HFFc6 (cell line): ENCODE measurements at places on chromosomes 6 and 20. TPM values are rescaled to one million over a fixed set of nuclear protein-coding genes. Genes with fewer than 3 reads are reported as not detected.
A peak's percentile ranks its signal among the peaks of the same experiment; 100 is the strongest.

- DNase-seq, result no peak
These were observed 5.5 kb downstream of the CD40 start for GRCh38 chr20:46123482-46124245.

DNA sequence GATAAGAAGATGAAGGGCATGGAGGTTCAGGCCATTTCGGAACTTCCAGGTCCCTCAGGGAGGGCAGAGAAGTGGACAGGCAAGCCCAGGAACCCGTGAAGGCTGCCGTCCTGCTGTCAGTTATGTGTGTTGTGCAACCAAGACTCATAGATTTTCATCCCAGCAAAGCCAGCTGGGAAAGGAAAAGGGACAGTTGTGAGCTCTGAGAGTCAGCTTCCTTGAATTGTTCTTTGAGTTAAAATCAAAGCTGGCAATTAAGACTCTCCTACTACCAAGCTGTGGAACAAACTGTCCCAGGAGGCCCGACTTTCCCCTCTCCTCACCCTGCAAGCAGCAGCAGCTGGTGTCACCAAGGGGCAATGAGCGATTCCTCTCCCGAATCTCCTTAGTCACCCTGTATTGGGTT is 46.3 kb upstream of the IYD start:
- DNase-seq, result no peak

DNA sequence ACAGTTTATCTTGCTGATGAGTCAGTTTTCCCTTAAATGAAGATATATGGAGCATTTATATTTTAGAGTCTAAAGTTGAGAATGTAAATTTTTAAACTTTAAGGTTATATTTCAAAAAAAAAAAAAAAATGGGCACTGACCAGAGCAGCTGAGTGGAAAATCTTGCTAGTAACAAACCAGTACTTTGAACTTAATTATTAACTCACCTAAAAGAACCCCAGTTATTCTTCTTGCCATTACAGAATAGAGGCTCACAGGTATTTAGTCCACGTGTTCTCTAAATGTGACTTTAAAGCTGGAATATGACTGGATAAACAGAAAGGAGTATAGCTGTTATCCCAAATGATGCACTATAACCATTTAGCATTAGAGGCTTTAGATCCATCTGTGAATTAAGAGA is 178.4 kb downstream of the COL9A1 start:
- DNase-seq, result no peak

DNA sequence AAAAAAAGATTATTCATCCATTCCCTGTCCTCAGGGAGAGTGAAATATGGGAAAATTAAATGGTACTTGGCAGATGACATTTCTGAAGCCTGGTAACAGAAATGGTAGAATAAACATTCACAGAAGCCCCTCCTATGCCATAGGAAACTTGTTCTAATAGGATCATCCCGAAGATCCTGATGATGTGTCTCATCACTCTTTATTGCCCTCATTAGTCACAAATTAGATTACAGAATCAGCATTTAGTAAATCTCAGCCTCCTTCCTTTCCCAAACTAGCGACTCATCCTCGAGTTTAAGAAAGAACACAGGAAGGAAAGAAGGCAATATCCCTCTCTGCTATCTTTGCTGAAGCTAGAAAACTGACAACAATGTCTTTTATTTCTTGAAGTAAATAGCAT is 154.4 kb downstream of the TMEM200A start:
- DNase-seq, result peak; percentile 25

GRCh38 chr20:52130406-52130805 is 61.2 kb downstream of the ZFP64 start:
- DNase-seq, result no peak

DNA sequence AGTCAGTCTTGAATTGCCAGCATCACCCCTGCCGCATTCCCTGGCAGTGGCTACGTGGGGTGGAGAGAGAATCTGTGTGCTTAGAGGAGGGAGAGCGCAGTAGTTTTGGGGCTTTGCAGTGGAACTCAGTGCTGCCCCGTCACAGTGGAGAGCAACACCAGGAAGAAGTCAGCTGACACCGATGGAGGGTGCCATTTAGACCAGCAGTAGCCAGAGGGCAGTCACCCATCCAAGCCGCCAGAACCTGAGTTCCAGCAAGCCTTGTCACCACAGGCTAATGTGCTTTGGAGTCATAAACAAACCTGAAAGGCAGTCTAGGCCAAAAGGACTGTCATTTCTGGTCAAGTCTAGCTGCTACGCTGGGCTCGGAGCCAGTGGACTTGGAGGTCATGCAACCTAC is 22.0 kb upstream of the PERP start:
- DNase-seq, result no peak

DNA sequence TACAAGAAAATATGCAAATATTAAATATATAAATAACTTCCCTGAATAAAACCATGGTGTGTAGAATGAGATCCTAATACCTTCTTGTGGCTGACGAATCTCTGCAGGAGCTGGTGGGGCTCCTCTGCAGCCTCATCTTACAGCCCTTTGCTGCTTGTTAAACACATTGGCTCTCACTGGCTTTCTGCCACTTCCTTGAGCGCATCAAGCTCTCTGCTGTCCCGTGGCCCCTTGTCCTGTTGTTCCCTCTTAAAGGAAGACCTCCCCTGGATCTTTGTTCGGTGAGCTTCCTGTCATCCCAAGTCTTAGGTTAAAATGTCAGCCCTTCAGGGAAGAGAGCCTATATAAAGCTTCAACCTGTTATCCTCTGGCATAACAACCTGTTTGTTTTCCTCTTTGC is 519.6 kb downstream of the DOK5 start:
- no peak for DNase-seq

- peak; percentile 58 for DNase-seq
These were observed 109.4 kb upstream of the EMILIN3 start for GRCh38 chr20:41476013-41476441.

- no peak for DNase-seq
These were observed 255.6 kb downstream of the MAFB start for GRCh38 chr20:40433341-40433861.

GRCh38 chr6:134680021-134680420 is 269.9 kb downstream of the ALDH8A1 start:
- DNase-seq, result no peak

- DNase-seq, result peak; percentile 47
These were observed 18.2 kb upstream of the OCSTAMP start for GRCh38 chr20:46568570-46569129.

GRCh38 chr6:153058291-153058690 is 55.8 kb upstream of the MTRF1L start:
- peak; percentile 40 for DNase-seq

DNA sequence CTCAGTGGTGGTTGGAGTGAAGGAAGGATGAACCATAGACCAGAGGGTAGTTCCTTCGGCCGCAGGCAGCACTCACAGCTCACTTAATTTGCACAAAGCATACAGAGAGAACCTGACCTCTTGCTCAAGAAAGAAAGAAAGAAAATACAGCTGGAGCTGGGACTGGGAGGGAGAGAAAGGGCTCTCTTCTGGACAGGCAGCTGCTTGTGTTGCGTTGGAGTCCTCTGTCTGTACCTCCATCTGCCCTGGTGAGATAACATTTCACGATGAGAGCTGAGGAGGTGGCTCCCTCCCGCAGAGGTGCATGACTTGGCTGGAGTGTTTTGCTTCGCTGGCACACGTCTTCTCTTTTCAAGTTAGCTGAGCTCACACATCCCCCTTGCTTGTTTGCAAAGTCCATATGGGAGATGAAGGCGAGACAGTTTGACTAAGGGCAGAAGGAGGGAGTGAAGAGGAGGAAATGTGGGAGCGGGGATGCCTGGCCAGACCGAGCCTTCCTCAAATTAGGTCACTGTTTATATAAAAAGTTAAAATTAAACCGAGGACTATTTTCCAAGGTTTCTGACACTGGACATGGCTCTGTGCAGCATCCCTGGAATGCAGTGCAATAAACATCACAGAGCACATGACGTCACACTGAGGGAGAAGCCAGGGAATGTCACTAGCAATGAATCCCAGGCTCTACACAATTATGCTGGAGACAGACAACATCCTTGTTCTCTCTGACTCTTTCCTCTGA is 359.4 kb downstream of the CD83 start:
- peak; percentile 72 for DNase-seq

GRCh38 chr20:32501709-32502108 is 83.4 kb downstream of the NOL4L start:
- peak; percentile 38 for DNase-seq

DNA sequence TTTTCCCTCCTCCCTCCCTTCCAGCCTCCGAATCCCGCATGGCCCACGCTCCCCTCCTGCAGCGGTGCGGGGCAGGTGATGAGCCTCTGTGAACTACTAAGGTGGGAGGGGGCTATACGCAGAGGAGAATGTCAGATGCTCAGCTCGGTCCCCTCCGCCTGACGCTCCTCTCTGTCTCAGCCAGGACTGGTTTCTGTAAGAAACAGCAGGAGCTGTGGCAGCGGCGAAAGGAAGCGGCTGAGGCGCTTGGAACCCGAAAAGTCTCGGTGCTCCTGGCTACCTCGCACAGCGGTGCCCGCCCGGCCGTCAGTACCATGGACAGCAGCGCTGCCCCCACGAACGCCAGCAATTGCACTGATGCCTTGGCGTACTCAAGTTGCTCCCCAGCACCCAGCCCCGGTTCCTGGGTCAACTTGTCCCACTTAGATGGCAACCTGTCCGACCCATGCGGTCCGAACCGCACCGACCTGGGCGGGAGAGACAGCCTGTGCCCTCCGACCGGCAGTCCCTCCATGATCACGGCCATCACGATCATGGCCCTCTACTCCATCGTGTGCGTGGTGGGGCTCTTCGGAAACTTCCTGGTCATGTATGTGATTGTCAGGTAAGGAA is at the start of gene OPRM1:
Gene OPRM1, plus strand, starts transcription at position 10 of the 612 bp plus-strand sequence. Its CDS starts 305 bp downstream, at position 315.
- DNase-seq, result no peak

DNA sequence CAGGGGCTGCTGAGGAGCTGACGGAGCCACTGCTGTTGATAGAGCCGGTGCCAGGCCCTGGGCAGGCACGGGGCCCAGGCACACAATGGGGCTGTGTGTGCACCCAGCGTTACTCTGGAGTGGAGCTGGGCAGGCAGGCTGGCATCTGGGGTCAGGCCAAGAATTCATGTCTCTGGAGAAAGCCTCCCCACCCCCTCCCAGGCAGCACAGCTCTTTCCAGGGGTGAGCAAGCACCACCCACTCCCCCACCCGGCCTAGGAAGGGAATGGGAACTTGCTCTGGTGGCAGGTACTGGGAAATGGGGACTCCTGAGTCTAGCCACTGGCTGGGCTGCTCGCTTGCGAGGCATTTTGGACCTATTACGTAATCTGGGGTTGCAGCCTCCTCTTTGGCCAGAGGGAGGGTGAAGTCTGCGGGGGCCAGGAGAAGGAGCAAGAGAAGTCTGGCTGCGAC is 22.7 kb downstream of the TFEB start:
- peak; percentile 32 for DNase-seq

DNA sequence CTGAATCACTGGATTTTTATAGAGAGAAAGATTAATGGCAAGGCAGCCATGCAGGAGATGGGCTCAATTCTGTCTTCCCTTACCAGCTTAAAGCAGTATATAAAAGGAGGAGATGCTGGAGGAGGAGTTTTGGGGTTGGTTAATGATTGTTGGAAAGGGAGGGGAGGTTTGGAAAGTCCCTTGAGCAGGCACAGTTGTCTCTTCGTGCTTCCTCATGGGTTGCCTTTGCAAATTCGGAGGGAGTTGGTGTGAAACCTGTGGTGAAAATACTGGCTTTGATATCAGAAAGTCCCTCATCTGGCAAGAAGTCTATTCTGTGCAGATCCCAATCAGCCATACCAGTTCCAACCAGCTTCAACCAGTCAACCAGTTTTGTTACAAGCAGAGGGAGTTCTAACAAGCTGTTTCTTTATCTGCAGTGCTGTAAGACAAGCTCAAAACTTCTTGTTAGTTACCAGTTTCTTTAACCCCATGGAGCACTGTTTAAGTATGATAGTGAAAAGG is 107.0 kb downstream of the HIVEP1 start:
- DNase-seq, result no peak

- DNase-seq, result peak; percentile 99
These were observed 13.7 kb upstream of the FAM83C start for GRCh38 chr20:35305682-35306556.

DNA sequence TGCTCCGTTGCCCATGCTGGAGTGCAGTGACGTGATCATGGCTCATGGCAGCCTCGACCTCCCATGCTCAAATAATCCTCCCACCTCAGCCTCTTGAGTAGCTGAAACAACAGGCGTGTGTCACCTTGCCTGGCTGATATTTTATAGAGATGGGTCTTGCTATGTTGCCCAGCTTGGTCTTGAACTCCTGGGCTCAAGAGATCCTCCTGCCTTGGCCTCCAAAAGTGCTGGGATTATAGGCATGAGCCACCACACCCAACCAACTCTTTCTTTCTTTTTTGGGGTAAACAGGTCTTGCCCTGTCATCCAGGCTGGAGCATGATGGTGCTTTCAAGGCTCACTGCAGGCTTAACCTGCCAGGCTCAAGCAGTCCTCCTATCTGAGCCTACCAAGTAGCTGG is 266.4 kb downstream of the CDKAL1 start:
- no peak for DNase-seq

DNA sequence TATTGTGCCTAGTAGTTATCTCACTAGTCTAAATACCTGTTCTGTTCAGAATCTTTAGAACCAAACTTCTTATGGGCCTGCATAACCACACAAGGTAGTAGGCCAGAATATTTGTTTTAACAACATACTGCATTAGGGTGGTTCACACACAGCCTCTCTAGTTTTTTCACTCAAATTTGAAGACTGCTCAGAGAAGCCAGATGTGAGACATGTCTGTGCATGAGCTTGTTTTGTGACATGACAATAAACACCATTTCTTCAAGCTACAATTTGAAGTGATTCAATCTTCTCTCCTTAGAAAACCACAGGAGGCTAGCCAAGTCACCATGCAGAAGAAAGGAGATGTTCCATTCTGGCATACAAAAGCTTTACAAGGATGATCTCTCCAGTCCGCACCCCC is 135.6 kb downstream of the MMS22L start:
- DNase-seq, result no peak

- peak; percentile 53 for DNase-seq
These were observed 21.9 kb upstream of the SGK2 start for GRCh38 chr20:43536817-43537440.

The LRRN4 gene
- total RNA-seq, result not detected in 3 replicates

The DBNDD2 gene
- total RNA-seq, result 15.2 to 17.9 TPM (median 17.8 TPM) in 3 replicates

The PAK5 gene
- not detected in 3 replicates for total RNA-seq

The DHX16 gene
- 30.8 to 38.5 TPM (median 36.7 TPM) in 3 replicates for total RNA-seq

The RALGAPA2 gene
- total RNA-seq, result 3.4 to 3.7 TPM (median 3.6 TPM) in 3 replicates

The MATN4 gene
- total RNA-seq, result not detected in 3 replicates

The FAM83C gene
- not detected in 3 replicates for total RNA-seq

The CRISP3 gene
- total RNA-seq, result not detected in 3 replicates

The HSPA1A gene
- total RNA-seq, result 84.5 to 101 TPM (median 85.4 TPM) in 3 replicates

The MAP3K5 gene
- 11.2 to 19.7 TPM (median 11.6 TPM) in 3 replicates for total RNA-seq

The SLC4A11 gene
- total RNA-seq, result 2.9 to 4.4 TPM (median 3.7 TPM) in 3 replicates

The TMX4 gene
- total RNA-seq, result 39.6 to 43.9 TPM (median 40.0 TPM) in 3 replicates

The RIMS4 gene
- not detected in 3 replicates for total RNA-seq

The EPHA7 gene
- total RNA-seq, result not detected in 3 replicates

The SIRPB1 gene
- not detected in 2 replicates for total RNA-seq

The RSPO3 gene
- total RNA-seq, result not detected in 3 replicates

The SIRPD gene
- not detected in 3 replicates for total RNA-seq
